ENCODE measurements at places on chromosomes 3 and 15. TPM values are rescaled to one million over a fixed set of nuclear protein-coding genes. Genes with fewer than 3 reads are reported as not detected.

Gene CILP
- 0.79 TPM for total RNA-seq

Gene MYRIP
- total RNA-seq, result 0.16 TPM

Gene SLC6A11
- not detected for total RNA-seq

Gene SATB1
- 15.2 TPM for total RNA-seq

Gene ACTRT3
- 7.1 TPM for total RNA-seq

All from bronchial smooth muscle cell (primary cell).